Left ventricle myocardium inferior (tissue), 1 donor: ENCODE measurements at places on chromosomes 5 and 9.

GRCh38 chr5:89270901-89271300 lies 387.9 kb upstream of the MEF2C start:
- DNase-seq: no peak
- no peak overlapping the region for H3K27ac ChIP-seq
- no peaks in the 10 kb centered on the region for H3K36me3 ChIP-seq
- no peaks in the 10 kb centered on the region for H3K4me1 ChIP-seq
- H3K4me3 ChIP-seq: no peak overlapping the region

DNA sequence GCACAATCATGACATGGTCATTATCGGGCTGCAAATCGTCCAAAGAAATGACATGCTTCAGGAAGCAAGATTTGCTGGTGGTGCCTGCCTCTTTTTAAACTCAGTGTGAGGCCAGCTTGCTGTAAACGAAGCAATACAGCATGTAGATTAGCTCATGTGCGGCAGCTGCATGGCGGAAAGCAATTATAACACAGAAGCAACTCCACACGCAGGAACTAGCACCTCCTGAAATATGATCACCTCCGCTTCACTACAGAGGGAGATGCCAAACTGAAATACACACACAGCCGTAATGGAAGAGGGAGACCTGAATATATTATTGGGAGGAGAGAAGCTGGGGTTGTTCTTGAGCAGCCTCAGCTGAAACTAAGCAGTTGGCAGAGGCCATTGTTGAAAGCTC lies 312.5 kb downstream of the PSAT1 start:
- H3K4me1 ChIP-seq: no peaks in the 10 kb centered on the region
- H3K27ac ChIP-seq: no peak overlapping the region
- peaks cover 22% of the 10 kb centered on the region for H3K27me3 ChIP-seq
- H3K36me3 ChIP-seq: no peaks in the 10 kb centered on the region

DNA sequence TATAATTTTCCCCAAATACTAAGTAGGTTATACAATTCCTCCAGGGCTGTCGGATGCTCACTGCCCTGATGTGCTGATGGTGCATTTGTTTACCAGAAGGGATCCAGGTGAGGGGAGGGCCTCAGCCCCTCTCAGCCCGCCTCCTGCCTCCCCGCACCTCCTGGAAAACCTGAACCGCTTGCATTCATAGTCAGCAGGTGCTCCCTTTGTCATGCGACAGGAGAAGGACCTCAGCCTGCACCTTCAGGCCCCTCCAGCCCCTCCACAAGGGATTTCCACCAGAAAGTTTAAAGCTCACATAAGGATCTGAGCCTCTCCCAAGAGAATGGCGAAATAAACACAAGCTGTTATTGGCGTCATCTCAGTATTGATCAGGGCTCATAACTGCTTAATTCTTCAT lies 36.5 kb upstream of the NTNG2 start:
- DNase-seq: no peak
- H3K36me3 ChIP-seq: no peaks in the 10 kb centered on the region
- no peaks in the 10 kb centered on the region for H3K4me1 ChIP-seq

DNA sequence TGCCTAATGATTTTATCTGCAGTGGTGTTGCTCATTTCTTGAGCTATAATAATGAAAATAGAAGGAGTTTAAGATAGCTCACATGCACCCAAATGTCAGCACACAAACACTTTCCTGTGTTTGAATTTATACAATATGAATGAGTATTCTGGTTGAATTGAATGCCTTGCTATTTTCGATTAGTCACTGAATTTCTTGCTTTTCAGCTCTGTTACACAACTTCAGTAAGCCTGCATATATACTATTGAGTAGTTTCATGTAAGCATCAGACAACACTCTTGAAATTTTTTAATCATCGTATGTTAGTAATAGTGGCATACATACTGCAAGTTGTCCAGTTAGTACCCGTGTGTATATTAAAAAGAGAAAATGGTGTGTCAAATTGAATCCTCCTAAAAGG lies 281.5 kb upstream of the GRIA1 start:
- H3K27me3 ChIP-seq: peaks cover 24% of the 10 kb centered on the region
- H3K4me3 ChIP-seq: no peak overlapping the region
- no peak for DNase-seq
- H3K27ac ChIP-seq: no peak overlapping the region
- no peaks in the 10 kb centered on the region for H3K4me1 ChIP-seq
